ENCODE measurements at places on chromosomes 3 and 15. TPM values are rescaled to one million over a fixed set of nuclear protein-coding genes. Genes with fewer than 3 reads are reported as not detected.

DNA sequence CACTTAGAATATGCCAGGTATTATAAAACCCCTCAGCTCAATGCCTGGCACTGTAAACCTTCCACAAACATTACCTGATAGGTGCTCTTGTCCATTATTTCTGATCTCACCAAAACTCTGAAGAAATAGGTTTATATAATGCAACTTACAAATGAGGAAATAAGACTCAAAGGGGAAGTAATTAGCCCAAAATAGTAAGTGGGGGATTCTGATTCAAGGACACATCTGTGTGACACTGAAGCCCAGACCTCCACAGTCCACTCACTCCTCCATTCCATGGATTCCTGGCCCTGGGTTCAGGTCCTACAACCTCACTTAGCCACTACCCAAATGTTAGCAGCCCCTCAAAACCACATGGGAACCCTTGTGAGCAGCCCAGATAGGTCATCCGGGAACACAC lies 49.9 kb downstream of the TRANK1 start:
- H3K27ac ChIP-seq: no peak overlapping the region
- H3K4me3 ChIP-seq: no peak overlapping the region
- peaks cover 9% of the 10 kb centered on the region for H3K4me1 ChIP-seq

DNA sequence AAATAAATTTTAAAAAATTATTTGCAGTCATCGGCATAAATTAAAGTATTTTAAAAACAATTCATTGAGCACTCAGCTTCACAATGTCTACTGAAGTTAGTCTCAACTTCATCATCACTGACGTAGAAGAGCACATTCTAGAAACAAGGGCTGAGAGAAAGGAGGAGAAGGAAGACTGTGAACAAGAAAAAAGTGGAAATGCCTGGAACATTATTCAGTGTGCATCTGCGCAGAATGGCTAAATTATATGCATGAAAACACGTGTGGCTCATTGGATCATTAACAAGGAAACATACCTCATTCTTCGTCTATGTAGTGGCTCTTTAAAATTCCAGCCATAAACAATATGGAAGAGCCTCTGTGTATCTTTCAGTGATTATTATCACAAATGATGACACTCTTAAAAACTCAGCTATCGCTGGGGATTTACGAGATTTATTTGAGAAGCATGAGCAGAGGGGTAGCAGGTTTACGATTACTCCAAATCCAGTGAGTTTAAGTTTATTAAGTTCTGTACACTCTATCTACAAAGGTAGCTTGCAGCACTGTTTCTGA lies 404.2 kb upstream of the CDIN1 start:
- no peaks in the 10 kb centered on the region for H3K27me3 ChIP-seq
- no peak overlapping the region for H3K27ac ChIP-seq
- no peaks in the 10 kb centered on the region for H3K36me3 ChIP-seq
- DNase-seq: no peak

DNA sequence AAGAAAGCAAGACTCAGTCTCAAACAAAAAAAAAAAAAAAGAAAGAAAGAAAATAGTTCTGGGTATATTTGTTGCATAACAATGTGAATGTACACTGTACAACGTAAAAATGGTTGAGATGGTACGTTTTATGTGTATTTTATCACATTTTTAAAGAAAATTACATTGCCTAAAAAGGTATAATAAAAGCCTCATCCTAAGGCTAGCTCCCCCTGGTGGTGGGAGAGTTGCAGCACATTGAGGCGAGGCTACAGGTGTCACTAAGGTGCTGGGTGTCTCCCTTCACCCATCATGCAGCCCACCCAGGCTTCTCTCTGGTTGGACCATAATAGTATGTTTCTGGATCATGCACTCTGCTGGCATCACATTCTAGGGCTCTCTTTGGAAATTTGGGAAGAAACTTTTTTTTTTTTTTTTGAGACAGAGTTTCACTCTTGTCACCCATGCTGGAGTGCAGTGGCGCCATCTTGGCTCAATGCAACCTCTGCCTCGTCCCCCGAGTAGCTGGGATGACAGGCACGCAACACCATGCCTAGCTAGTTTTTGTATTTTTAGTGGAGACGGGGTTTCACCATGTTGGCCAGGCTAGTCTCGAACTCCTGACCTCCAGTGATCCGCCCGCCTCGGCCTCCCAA lies 12.4 kb upstream of the RAB11A start:
- H3K4me1 ChIP-seq: no peaks in the 10 kb centered on the region
- peak; percentile 49 for DNase-seq
- H3K4me3 ChIP-seq: no peak overlapping the region
- no peaks in the 10 kb centered on the region for H3K27me3 ChIP-seq
- no peak overlapping the region for H3K27ac ChIP-seq
- H3K36me3 ChIP-seq: no peaks in the 10 kb centered on the region

- no peaks in the 10 kb centered on the region for H3K36me3 ChIP-seq
- DNase-seq: no peak
- H3K4me1 ChIP-seq: peaks cover 11% of the 10 kb centered on the region
Measured at GRCh38 chr3:129112308-129113052, 9.1 kb downstream of the RAB43 start.

- H3K27ac ChIP-seq: peak overlapping the region; percentile 8
- H3K36me3 ChIP-seq: no peaks in the 10 kb centered on the region
- H3K4me1 ChIP-seq: peaks cover 25% of the 10 kb centered on the region
- H3K27me3 ChIP-seq: no peaks in the 10 kb centered on the region
Measured at GRCh38 chr15:99248000-99248715, 1.2 kb downstream of the TTC23 start.

DNA sequence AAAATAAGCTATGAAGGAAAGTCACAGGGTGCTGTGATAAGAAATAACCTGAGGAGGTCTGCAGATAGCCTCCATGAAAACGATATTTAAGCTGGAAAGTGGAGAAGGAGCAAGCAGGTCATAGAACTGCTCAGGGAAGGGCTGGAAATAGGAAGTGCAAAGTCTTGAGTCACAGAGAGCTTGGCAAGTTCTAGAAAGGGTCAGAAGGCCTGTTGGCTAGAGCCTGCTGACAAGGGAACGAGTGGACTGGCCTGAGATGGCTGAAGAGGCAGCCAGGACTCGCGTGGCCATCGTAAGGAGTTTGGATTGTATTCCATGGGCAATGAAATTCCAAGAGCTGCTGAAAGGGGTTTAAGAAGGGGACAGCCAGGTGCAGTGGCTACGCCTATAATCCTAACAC lies 64.7 kb upstream of the IL12A start:
- H3K27me3 ChIP-seq: no peaks in the 10 kb centered on the region
- no peak for DNase-seq
- H3K27ac ChIP-seq: no peak overlapping the region
- H3K4me1 ChIP-seq: peaks cover 4% of the 10 kb centered on the region
- no peaks in the 10 kb centered on the region for H3K36me3 ChIP-seq

GRCh38 chr15:101013201-101013550 lies 94.0 kb downstream of the LRRK1 start:
- DNase-seq: no peak
- H3K27ac ChIP-seq: no peak overlapping the region
- H3K4me3 ChIP-seq: no peak overlapping the region
- no peaks in the 10 kb centered on the region for H3K27me3 ChIP-seq

GRCh38 chr3:139108253-139108969 lies 63.7 kb upstream of the PRR23C start:
- DNase-seq: no peak
- H3K36me3 ChIP-seq: no peaks in the 10 kb centered on the region
- no peak overlapping the region for H3K4me3 ChIP-seq
- no peak overlapping the region for H3K27ac ChIP-seq

DNA sequence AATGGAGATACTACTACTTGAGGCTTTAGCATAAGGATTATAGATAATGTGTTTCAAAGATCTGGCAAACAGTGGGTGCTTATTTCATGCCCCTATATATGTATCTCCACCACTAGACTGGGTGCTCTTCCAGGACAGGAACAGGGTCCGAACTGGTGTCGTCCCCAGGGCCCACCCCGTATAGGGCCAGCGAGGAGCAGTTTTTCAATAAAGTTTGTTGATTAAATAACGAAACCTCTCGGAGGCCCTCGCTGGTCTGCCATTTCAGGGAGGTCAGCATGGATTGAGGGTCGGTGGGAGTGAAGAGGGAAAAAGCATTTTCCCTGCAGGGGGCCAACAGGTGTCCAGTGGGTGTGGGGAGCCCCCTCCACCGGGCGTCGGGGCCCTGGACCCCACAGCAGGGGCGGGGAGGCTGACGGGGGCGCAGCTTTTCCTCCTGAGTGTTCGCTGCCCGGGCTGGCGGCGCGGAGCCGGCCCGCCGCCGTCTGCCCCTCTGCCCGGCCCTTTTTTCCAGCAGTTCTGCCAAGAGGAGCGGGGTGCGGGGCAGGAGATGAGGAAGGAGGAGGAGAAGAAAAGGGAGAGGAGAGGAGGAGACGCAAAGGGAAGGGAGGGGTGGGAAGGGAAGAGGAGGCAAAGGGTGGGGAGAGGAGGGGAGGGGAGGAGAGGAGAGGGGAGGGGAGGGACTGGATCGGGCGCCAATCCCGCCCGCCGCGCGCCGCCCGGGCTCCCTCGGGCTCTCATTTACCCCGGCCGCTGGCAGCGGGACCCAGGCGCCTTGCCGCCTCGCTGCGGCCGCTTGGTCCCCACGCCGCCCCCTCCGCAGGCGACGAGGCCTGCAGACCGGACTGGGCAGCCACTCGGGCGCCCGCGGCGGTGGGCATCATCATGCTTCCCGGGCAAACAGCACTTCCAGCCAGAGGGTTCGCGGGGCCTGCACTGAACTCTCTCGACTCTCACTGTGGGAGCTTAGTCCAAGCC lies 66.3 kb downstream of the ISG20 start:
- DNase-seq: peak; percentile 27
- H3K4me3 ChIP-seq: no peak overlapping the region
- H3K27me3 ChIP-seq: peaks cover 21% of the 10 kb centered on the region
- peaks cover 10% of the 10 kb centered on the region for H3K4me1 ChIP-seq
- H3K36me3 ChIP-seq: no peaks in the 10 kb centered on the region

- H3K27me3 ChIP-seq: no peaks in the 10 kb centered on the region
- peaks cover 5% of the 10 kb centered on the region for H3K36me3 ChIP-seq
- peak; percentile 92 for DNase-seq
- H3K4me1 ChIP-seq: peaks cover 19% of the 10 kb centered on the region
Measured at GRCh38 chr15:75620841-75621391, 4.6 kb downstream of the SNUPN start.

DNA sequence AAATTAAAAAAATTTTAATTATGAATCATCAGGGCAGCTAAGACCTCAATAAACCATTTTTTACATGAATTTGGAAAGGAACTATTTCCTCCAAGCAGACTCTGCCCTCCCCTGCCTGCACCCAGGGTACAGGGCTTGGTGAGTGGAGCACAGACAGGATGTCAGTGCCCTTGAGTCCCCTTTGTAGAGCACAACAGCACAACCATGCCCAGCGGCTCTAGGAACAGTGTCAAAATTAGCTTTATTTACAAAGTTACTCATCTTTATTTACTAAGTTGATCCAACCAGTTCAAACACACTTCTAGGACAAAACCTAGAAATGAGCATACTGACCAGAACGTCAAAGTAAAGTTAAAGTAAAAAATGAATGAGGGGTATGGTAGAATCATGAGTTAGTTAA lies 90.6 kb upstream of the TSC22D2 start:
- peaks cover 8% of the 10 kb centered on the region for H3K4me1 ChIP-seq
- H3K27me3 ChIP-seq: no peaks in the 10 kb centered on the region
- H3K4me3 ChIP-seq: no peak overlapping the region
- no peaks in the 10 kb centered on the region for H3K36me3 ChIP-seq
- no peak for DNase-seq

DNA sequence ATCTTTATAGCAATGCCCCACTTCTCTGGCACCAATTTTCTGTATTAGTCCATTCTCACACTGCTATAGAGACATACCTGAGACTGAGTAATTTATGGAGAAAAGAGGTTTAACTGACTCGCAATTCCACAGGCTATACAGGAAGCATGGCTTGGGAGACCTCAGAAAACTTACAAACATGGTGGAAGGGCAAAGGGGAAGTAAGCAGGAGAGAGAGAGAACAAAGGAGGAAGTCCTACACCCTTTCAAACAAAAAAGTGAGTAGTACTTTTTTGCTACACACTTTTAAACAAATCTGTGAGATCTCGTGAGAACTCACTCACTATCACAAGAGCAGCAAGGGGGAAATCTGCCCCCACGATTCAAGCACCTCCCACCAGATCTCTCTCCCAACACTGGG lies 67.8 kb upstream of the ZBED2 start:
- no peak overlapping the region for H3K27ac ChIP-seq
- H3K36me3 ChIP-seq: no peaks in the 10 kb centered on the region
- peaks cover 11% of the 10 kb centered on the region for H3K4me1 ChIP-seq
- no peak for DNase-seq

DNA sequence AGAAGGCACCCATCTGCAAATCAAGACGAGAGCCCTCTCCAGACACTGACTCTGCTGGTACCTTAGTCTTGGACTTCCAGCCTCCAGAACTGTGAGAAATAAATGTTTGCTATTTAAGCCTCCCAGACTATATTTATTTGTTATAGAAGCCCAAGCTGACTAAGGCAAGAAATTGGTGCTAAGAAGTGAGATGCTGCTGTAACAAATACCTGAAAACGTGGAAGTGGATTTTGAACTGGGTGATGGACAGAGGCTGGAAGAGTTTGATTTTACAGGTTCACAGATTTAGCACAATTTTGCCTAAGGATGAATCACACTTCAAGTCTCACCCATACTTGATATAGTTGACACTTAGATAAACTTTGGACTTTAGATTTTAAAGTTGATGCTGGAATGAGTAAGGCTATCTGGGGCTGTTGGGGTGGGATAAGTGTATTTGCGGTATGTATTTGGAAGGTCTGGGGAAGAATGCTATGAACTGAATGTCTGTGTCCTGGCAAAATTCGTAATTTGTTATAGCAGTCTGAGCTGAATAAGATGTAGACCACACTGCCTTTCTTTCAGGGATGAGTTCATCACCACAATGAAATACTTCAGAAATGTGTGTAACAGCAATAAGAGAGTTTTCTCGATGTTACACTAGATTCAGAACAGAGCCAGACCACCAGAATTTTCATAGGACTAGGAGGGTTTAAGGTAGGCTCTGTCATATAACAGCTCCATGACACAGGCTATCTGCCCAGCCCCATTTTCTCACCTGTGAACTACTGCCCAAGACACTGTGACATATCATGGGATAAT lies 120.5 kb upstream of the LMCD1 start:
- H3K36me3 ChIP-seq: no peaks in the 10 kb centered on the region
- no peak overlapping the region for H3K4me3 ChIP-seq
- DNase-seq: no peak
- H3K27ac ChIP-seq: no peak overlapping the region
- no peaks in the 10 kb centered on the region for H3K4me1 ChIP-seq

GRCh38 chr15:67543348-67543718 lies 830 bp downstream of the MAP2K5 start:
- peaks cover 8% of the 10 kb centered on the region for H3K4me1 ChIP-seq
- no peaks in the 10 kb centered on the region for H3K27me3 ChIP-seq
- H3K36me3 ChIP-seq: no peaks in the 10 kb centered on the region
- no peak overlapping the region for H3K27ac ChIP-seq
- H3K4me3 ChIP-seq: peak overlapping the region; percentile 67
- DNase-seq: peak; percentile 25

GRCh38 chr3:145739926-145740325 lies 421.1 kb downstream of the PLOD2 start:
- H3K4me3 ChIP-seq: no peak overlapping the region
- no peak overlapping the region for H3K27ac ChIP-seq
- H3K27me3 ChIP-seq: no peaks in the 10 kb centered on the region

Gene MASP1
- 0.31 TPM for total RNA-seq

Gene AMOTL2
- total RNA-seq: 145 TPM

Gene TJP1
- total RNA-seq: 128 TPM

Gene AVEN
- total RNA-seq: 20.5 TPM

Gene ARGFX
- not detected for total RNA-seq

Measured in endothelial cell of umbilical vein (primary cell).